ENCODE measurements at places on chromosomes 12 and 14.

GRCh38 chr12:2765052-2765451, 29.7 kb upstream of the FKBP4 start:
- DNase-seq: no peak

- no peak for DNase-seq
Measured at GRCh38 chr12:80721326-80721725, 4.6 kb downstream of the MYF5 start.

- DNase-seq: no peak
Measured at GRCh38 chr12:26101350-26101734, 23.5 kb downstream of the BHLHE41 start.

GRCh38 chr14:35687335-35687939, 121.7 kb downstream of the RALGAPA1 start:
- DNase-seq: no peak

DNA sequence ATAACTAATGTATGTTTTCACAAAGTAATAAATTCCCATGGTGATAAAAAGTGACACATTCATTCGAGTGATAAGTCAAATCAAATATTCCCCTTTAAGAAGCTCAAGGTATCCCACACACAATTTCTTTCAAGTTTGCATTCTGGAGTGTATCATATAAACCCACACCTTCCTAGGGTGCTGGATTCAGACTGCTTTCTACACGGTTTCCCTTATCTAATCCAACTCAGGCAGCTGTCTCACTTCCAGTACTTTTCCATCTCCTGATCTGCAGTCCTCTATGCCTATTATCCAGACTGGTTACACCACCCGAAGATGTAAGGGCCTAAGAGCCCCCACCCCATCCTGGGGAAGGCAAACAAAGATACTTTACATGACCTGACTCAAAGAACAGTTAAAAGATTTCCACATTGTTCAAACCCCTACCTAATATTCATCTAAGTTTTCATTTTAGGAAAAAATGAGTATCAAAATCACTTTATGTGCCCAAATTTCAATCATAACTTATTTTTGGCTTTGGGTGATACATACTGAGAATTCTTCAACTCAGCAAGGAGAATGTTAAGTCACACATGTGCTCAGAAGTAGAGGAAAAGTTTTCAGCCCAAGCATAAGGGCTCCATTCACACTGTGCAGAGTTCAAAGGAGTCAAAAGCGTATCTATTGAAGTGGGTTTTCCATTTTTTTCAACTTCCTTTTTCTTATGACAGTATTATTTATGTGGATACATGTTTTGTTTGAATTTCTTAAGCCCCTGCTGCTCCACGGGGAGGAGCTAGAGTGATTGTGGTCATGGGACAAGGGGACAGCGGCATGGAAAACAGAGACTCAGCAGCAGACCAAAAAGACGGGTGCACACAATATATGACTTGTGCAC, 41.8 kb downstream of the CORO1C start:
- DNase-seq: no peak

GRCh38 chr14:68756000-68756481, 36.8 kb downstream of the ZFP36L1 start:
- DNase-seq: no peak

DNA sequence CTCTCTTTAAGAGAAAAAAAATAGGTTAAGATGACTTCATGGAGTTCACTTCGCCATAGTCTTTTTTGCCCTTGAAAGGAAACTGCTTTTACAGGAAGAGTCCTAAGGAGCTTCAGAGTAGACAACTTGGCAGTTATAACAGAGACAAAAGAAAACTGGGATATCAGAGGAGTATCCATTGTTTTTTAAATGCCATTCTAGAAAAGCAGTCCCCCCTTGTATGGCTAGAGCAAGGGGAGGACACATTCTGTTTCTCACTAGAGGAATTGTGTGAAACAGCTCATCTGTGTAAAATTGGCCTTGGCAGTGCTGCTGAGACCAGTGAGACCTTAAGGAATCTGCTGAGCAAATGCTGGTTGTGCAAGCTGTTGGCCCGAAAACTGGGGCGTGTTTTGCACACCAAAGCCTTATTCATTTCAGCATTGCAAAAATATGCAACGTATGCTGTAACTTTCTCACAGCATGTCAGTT, 128.0 kb downstream of the GPR135 start:
- no peak for DNase-seq

DNA sequence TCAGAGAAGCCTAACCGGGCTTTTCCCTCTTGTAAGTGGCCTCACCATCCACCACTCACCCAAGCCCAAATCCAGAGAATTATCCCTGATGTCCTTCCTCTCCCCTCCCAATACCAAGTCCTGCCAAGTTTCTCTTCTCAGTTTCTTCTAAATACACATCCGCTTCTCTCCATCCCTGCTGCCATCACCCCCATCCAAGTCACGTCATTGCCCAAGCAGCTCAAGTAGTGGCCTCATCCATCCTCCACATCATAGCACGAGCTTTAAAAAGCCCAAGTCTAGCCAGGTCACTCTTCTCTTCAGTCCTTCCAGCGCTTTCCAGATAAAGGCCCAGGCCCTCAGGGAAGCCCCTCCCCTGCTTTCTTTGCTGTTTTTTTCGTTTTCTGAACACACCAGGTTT, 25.4 kb downstream of the IL31 start:
- no peak for DNase-seq

GRCh38 chr12:92261071-92261470, 115.4 kb upstream of the BTG1 start:
- no peak for DNase-seq

DNA sequence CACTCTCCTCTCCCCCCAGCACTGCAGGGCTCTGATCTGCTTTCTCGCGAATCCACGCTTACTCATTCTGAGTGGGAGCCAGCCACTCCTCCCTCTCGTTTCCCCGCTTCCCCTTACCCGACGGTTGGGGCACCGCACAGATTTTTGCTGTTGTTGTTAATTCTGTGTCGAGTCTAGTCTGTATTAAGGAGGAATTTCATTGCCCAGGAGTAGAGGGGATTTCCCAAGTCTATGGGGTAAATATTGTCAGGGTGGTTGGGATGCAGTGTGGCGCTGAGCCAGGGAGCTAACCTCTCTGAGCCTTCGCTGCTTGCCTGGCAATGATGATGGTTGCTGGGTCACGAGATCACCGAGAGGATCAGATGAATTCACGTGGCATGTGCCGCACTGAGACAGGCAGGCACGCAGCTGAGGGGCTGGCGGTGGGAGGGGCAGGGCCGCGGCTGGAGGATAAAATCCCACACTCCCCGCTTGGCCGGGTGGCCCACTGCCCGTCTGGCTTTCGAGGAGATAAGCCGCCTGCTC, 18.5 kb downstream of the NCOR2 start:
- no peak for DNase-seq

- no peak for DNase-seq
Measured at GRCh38 chr12:49971141-49971540, 1.6 kb upstream of the AQP6 start.

GRCh38 chr12:133256321-133256720, 20.6 kb upstream of the ANHX start:
- no peak for DNase-seq

DNA sequence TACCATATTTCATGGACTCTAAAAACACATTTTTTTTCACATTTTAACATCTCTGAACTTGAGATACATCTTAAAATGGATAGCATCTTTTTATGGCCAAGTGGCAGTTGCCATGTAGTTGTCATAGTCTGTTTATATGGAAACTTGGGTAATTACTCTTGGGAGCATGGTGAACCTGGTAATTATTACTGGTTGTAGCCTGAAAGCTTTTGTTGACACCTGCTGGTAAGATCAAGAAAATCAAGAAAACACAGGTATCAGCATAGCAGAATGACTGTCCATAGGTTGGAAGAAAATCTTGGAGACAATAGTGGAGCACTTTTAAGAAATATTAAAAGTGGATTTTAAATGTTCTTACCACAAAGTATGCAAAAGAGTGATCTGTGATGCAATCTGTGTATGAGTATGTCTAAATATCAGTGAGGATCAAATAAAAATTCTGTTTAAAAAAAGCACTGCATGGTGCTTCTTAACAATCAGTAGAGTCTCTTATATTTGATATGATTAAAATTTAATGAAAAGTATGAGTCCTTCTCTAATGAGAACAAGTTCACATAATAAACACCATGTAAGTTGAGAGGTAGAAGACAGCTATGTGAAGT, 44.2 kb downstream of the TTC8 start:
- no peak for DNase-seq

GRCh38 chr12:67243260-67243659, 25.9 kb upstream of the CAND1 start:
- no peak for DNase-seq

- no peak for DNase-seq
Measured at GRCh38 chr12:89593233-89593632, 67.4 kb upstream of the POC1B start.

DNA sequence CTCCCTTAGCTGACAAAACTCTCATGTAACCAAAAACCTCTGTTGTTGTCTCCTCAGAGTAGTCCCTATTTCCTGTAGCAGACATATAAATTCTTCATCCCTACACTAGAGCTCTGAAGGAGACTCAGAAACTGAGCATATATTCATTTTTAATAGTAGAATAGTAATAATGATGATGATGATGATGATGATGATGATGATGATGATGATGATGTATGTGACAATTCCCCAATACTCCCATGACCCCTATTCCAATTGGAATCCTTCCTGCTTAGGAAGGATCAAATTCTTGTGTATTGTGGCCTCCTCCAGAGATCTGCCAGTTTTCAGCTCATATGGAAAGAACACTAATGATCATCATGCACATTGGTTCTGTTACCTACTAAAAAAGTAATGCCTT, 26.7 kb downstream of the RASSF9 start:
- DNase-seq: no peak

Measured in stimulated activated CD8-positive, alpha-beta memory T cell treated with anti-CD3 and anti-CD28 coated beads, Interleukin-7, amount 100 ng/mL, for 24 hours (primary cell).